ENCODE measurements at places on chromosomes 6 and 20. TPM values are rescaled to one million over a fixed set of nuclear protein-coding genes. Genes with fewer than 3 reads are reported as not detected.

GRCh38 chr6:154457881-154458284 lies 52.6 kb downstream of the CNKSR3 start:
- DNase-seq, result no peak

DNA sequence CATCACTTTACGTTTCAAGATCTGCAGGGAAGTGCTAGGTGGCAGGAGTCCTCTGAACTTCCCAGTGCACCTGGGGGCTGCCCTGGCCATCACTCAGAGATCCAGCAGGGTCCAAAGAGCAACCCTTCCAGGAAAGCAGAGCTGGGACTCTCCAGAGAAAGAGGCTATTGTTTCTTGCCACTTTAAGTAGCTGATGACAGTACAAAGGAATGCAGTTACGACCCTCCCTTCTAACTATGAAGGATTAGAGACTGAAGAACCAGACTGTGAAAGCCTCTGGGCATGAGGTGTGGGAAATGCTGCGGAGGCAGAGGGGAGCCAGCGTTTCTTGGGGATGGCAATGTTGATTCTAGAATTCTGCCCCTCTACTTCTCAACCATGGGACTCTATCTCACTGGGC lies 189.1 kb upstream of the SUPT3H start:
- no peak for DNase-seq

DNA sequence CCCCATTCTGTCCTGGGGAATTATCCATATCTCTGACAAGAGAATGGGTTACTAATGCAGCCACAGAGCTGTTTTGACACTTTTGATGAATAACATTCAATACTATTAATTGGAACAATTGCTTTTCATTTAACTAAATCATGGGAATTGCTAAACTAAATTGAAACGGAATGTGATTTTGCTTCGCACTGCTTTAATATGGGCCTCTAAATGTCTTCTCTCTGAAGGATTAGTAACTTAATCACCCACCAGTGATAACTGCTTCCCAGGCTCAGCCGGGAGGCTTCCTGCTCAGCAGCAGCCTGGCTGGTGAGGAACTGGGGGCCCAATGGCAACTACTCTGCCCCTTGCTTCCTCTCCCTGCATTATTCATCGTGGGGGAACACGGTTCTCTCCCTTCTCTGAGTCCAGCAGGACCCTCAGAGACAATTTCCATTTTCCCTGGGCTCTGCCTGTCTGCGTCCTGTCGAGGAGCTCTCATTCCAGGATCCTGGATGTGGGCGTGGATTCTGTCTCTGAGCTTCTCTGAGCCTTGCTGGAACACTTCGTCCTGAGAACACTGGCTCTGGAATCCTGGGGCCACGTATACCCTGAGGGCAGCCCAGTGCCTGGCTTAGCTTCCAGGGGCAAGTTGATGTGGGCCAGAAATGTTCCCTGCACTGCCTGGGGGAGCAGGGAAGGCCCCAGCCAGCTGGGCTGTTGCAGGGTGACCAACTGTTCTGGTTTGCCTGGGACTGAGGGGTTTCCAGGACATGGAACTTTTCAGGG lies 308.9 kb downstream of the DHX35 start:
- no peak for DNase-seq

GRCh38 chr20:33578510-33578909 lies 83.6 kb upstream of the C20orf144 start:
- no peak for DNase-seq

GRCh38 chr6:11341867-11342266 lies 109.4 kb upstream of the NEDD9 start:
- DNase-seq, result no peak

DNA sequence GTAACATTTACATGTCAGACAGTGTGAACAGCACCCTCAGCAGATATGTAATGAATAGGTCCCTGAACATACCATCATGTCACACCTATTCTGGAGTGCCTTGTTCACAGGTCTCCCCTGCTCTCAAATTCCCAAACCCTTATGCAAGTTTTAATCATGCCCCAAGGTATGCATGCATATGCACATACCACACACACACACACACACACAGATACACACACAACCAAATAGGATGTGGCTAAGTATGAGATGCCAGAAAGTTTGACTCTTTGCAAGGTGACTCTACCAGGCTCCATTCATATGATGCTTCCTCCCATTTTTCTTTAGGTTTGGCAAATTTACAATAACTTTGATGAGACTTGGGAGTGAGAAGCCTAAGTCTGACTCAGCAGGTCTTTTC lies 243.8 kb upstream of the IRAK1BP1 start:
- DNase-seq, result no peak

DNA sequence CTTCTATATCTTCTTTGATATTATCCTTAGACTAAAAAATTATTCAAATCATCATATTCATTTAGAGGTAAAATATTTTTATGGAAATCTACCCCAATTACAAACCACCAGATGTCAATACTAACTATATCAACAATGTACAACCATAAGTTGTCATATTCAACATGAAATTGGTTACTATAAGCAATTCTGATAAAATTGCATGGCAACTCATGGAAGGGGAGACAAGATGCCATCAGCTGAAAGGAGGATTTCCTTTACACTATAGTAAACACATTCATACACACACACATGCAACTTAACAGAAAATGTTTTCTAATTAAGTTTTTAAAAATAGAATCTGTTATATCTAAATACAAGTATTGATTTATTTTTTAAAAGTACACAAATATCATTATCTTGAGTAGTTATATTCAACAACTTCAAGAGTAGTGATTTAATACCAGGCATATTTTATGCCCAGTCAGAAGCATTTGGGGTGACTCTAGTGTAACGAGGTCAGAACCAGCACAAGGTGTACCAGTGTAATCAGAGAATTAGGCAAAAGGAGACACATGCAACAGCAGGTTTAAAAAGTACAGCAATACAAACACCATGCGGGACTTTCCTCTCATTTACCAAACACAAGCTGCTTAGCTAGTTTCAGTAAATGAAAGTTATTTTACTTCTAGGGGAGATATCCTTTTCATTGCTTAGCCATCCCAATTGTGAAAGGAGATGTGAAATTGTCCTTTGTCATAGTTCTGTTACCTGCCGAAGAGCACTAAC lies 1.0 kb downstream of the FILIP1 start:
- DNase-seq, result no peak

DNA sequence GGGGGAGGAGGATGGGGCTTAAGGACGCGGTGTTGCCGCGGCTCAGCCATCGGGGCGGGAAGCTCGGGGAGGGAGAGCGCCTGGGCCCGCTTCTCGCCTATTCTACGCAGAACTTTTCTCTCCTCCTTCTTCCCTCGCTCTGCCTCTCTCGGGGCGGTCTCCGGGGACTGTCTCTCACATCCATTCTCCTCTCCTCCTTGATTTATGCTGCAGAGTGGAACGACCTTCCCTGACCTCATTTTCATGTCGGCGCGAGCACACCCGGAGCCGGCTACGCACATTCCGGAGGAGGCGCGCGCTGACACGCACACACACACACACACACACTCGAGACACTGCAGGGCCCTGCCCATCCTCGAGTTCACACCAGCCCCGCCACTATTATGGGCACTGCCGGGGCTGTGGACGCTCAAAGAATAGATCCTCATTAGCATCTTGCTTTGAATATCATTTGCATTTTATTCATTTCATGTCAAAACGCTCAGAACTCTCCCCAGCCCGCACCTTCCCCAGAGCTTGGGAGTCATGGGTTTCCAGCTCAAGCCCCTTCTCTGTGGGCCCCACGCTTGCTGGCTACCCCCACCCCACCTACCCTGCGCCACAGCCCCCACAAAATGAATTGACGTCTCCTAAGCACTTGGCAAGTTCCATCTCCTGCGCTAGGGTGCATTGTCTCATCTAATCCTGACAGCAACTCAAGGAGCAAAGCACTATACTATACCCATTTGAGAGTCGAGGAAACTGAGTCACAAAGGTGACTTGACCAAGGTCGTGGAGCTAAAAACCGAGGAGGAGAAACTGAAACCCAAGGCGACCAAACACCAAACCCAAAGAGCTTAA lies 36.8 kb downstream of the NCR2 start:
- peak; percentile 43 for DNase-seq

- DNase-seq, result no peak
Observed at GRCh38 chr6:11413728-11414127, 123.8 kb upstream of the TMEM170B start.

GRCh38 chr20:53926428-53927028 lies 143.9 kb downstream of the BCAS1 start:
- no peak for DNase-seq

- peak; percentile 34 for DNase-seq
Observed at GRCh38 chr20:47985092-47985850, 200.0 kb upstream of the SULF2 start.

DNA sequence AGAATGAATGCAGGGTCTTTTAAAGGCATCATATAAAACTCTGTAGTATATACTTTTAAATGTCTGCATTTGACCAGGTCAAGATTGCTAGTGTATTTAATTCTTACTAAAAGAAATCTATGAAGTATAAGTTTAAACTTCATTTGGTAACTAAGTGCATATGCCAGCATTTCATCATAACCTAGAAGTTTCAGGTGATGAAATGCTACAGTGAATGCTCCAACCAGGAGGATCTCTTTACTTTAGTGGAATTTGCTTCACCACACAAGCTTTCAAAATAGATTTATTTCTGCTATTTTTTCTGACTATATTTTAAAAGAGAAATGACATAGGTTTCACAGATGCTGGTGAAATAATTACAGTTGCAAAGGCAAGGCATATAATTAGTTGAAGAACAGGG lies 141.9 kb downstream of the HIVEP2 start:
- no peak for DNase-seq

GRCh38 chr6:26550250-26550993 lies 12.3 kb downstream of the HMGN4 start:
- DNase-seq, result peak; percentile 90

- no peak for DNase-seq
Observed at GRCh38 chr20:34091637-34092200, 20.3 kb downstream of the EIF2S2 start.

DNA sequence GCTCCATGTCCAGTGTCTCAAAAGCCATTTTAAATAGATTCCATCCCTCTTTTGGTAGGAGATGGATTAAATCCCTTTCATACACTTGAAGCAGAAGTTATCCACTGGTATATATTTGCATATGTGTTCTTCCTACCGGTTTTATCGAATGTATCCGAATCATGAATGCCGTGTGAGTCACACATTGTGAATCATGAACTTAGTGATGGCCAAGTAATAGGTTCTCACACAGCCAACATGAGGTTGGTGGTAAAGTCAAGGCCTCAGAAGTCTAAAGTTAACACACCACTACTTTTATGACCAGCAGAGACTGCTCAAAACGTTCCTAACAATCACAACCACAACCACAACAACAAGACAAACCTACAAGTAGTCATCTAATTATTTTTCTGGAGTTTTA lies 345.5 kb downstream of the THBS2 start:
- DNase-seq, result no peak

Gene SLC24A3
- 4.7 TPM for total RNA-seq

Gene KHDRBS2
- 0.76 TPM for total RNA-seq

Gene CHRNA4
- 5.7 TPM for total RNA-seq

Gene SOX4
- total RNA-seq, result 169 TPM

Gene RTF2
- 46.3 TPM for total RNA-seq

Gene ZNF512B
- 19.9 TPM for total RNA-seq

Gene MOXD1
- 2.3 TPM for total RNA-seq

Gene SLC25A27
- 10.9 TPM for total RNA-seq

Gene RAMACL
- total RNA-seq, result 0.30 TPM

Gene SIRPG
- total RNA-seq, result not detected
